Activated T-helper 1 cell treated with anti-CD3 and anti-CD28 coated beads, Interleukin-2, amount 50 U/mL, for 16 hours (primary cell): ENCODE measurements at places on chromosomes 7 and 10.

DNA sequence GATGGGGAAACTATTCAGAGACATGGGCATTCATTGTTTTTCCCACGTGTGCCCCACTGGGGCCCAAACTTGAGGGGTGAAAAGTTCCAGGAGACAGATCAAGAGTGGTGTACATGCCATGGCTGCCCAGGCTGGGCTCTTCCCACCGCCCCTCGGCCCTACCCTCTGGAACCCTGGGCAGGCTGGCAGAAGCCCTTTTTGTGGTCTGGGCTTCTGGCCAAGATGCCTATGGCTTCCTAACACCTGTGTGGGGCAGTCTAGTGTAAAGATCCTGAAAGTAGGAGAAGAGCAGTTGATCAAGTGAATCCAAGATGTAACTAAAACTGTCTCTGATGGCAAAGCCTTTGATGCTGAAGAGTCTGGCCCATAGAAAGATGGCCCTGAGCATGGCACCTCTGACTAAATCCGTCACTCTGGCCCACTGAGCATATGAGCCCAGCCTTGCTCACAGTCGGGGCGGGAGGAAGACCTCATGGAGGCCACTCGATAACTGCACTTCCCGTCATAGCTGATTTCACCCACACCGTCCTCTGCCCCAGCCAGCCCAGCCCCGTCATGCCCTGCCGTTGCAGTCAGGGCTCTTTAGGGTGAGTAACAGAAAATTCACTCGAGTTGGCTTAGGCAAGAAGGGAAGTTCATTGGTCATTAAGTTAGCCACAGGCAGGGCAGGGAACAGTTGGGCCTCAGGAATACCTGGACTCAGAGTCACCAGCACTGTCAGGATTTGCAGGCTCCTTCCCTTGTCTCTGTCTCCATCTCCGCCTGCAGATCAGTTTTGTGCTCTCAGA, 37.9 kb upstream of the MTPAP start:
- no peak for DNase-seq

GRCh38 chr10:60138842-60139241, 232.5 kb upstream of the CCDC6 start:
- DNase-seq = no peak

DNA sequence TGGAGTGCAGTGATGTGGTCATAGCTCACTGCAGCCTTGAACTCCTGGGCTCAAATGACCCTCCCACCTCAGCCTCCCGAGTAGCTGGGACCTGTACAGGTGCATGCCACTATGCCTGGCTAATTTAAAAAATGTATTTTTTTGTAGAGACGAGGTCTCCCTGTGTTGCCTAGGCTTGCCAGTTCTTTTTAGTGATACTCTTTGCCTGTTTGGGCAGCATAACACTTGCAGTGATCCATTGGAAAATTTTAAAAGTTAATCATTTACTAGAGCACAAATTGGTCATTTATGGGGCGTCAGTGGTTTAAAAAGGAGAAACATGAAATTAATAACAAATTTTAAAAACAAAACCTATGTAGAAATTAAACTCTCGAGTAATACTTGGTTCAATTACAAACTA, 78.3 kb downstream of the DYNC2I1 start:
- DNase-seq = no peak

GRCh38 chr7:265192-265997, 24.6 kb upstream of the FOXL3 start:
- no peak for DNase-seq

DNA sequence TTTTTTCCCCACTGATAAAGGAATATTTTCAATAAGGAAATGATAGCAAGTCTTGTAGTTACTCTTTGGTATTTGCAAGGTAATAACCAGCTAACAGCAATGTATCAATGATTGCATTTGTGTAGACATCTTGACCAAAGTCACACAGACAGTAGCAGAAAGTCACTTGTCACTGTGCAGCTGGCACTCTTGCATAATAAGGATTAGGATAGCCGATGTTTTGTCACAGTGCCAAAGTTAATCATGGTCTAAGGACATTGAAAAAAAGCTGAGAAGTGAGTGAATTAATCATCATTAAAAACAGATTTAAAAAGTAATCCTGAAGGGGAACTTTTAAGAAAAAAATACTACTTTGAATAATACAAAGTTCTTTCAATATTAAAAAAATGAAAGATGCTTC, 834.3 kb upstream of the C7orf33 start:
- no peak for DNase-seq

DNA sequence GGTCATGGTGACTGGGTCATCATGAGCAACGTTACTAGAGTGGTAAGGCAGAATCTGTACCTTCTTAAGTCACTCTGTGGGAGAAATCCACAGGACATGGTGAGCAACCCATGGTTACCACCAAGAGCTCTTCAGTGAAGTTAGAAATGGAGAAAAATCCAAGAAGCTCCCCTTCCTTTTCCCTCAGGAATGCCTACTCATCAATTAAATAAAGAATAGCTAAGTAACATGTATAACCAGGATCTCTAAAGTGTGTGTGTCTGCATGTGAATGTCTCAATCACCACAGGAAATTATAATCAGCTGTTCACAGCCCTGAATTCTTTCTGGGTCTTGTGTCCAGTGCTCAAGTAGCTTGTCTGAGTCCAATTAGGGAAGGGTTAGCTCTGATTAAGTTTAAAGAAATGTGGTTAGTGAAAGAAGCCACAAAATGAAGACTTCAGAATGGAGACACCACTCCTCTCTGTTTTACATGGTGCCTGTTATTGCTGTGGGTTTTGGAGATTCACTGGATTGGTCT, 73.2 kb downstream of the SEM1 start:
- DNase-seq = no peak

GRCh38 chr7:134315679-134316538, 821 bp downstream of the SLC35B4 start:
- DNase-seq = no peak

DNA sequence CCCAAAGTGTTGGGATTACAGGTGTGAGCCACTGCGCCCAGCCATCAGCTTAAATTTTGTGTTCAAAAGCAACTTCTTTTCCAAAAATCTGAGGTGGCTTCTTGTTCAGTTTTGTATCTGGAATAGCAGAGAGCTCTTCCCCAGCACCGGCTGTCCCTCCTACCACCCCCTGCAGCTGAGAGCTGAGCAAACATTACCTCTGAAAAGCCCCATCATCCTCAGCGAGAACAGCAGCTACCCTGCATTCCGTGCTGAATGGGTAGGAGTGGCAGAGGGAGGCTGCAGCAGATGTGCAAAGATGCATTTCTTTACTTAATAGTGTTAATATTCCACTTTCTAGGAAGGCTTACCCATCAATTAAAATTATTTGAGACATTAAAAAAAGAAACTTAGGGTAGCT, 31.8 kb downstream of the CCM2 start:
- DNase-seq = no peak

DNA sequence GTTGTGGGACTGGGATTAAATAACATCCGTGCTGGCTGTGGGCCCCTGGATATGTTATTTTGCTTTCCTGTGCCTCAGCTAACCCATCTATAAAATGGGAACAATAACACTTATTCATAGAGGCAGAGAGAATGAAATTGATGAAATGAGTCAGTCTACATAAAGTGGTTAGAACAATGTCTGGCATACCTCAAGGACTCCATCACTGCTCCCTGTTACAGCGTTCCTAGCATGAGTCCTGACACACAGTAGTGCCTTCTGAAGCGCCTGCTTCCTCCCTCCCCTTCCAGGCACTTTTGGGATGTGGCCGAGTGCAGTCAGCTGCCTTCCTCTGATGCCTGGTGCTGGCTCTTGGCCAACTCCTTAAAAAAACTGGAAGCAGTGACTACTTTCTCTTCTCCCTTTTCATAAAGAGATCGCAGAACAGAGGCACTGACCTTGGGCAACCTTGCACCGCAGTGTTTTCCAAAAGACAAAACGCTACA, 108.4 kb upstream of the ZMIZ1 start:
- no peak for DNase-seq

DNA sequence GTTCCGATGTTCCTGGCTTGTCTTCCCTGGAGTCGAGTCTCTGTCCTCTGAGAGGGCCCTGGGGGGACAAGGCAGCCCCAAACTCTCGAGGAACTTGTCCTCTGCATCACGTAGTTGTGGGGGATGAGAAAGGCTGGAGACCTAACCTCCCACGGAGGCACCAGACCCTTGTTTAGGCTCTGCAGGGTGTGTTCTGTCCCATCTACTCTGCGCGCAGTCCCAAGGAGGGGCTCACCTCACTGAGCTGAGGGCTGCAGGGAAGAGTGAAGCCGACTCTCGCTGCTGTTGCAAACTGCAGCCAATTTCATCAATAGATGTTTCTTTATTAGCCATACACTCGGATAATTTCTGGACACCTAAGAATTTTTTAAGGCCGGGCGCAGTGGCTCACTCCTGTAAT, 186.7 kb upstream of the ADARB2 start:
- DNase-seq = no peak

DNA sequence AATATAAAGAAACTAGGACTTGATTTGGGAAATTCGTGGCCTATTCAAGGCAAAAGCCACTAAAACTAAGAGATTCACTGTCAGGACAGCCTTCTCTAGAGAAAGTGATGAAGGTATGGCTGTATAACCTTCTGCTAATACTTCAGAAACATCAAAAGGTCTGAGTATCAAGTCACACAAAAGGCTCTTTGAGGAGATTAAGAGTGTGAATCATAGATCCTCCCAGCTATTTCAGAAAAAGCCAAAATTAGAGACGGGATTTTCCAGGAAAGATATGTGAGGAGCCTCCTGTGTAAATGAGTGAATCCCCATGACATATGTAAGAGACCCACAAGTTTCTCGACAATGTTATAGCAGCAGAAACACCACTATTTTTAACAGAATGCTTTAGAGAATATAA, 56.2 kb downstream of the UBE3C start:
- DNase-seq = no peak

DNA sequence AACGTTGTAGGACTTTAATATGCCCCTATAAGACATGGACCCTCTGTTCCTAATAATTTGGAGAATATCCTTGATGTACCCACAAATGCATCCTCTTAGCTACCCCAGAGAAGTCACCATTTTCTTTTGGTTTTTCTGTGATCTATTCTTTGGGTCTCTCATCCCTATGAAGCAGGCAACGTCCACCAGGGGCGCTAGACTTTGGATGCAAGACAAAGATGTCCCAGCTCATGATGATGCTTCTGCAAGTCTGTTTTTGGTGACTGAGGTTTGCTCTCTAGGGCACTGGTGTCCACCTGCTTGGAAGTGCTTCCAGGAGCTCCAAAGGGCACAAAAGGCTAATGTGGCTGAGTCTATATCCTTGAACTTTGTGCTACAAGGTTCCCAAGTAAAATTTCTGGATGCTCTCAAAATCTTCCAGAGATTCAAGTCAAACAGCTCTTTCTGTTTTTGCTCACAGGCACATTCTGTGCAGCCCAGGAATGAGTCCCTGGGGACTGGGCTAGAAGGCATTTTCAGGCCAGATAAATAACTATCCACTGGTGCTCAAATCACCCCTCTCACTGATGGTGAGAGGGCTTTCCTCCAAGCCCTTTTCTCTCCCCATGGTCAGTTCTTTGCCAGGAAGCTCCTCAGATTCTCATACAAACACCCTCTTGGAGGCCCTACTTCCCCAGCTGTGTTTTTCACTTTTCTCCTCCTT, 166.4 kb downstream of the C7orf25 start:
- no peak for DNase-seq

GRCh38 chr7:151652111-151652510, 132.4 kb upstream of the RHEB start:
- no peak for DNase-seq
